Activated T-helper 1 cell treated with anti-CD3 and anti-CD28 coated beads, Interleukin-2, amount 50 U/mL, for 16 hours (primary cell): ENCODE measurements at places on chromosomes 11 and 22.

GRCh38 chr11:108206969-108207682, 15.3 kb downstream of the NPAT start:
- no peak for DNase-seq

- DNase-seq = no peak
These were observed 16.8 kb downstream of the LSP1 start for GRCh38 chr11:1869427-1870325.

GRCh38 chr22:31753005-31753633, 700 bp upstream of the DEPDC5 start:
- no peak for DNase-seq

DNA sequence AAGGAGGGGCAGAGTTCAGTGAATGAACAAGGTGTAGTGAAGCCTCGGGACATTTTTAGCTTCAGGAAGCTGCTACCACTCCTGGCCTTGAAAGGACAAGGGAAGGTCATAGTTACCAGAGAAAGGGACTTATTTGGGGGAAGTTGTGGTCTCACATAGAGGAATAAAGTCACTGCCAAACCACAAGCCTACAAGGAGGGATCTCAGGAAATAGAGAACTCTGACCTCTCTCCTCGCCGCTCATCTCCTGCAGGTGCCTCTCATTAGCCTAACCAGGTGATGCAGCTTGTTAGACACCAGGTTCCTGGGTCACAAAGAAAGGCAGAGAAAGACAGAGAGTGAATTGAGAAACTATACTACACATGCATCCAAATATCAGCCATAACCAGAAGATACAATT, 14.3 kb upstream of the TOLLIP start:
- no peak for DNase-seq

DNA sequence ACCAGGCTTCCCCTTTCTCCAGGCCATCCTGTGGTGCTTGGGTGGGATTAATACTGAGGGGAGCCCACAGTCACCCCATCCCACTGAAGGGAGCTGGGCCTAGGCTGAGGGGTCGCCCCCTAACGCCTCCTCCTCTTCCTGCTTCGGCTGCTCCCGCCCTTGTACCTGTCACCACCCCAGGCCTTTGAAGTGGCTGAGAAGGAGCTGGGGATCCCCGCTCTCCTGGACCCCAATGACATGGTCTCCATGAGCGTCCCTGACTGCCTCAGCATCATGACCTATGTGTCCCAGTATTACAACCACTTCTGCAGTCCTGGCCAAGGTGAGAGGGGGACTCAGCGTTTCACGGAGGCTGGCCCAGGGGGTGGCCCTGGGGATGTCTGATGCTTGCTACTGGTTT, 6.1 kb downstream of the MICALL1 start:
- DNase-seq = no peak
